ENCODE measurements at places on chromosomes 3 and 15.

- no peak for DNase-seq
Observed at GRCh38 chr3:65478551-65479500, 559.9 kb downstream of the MAGI1 start.

DNA sequence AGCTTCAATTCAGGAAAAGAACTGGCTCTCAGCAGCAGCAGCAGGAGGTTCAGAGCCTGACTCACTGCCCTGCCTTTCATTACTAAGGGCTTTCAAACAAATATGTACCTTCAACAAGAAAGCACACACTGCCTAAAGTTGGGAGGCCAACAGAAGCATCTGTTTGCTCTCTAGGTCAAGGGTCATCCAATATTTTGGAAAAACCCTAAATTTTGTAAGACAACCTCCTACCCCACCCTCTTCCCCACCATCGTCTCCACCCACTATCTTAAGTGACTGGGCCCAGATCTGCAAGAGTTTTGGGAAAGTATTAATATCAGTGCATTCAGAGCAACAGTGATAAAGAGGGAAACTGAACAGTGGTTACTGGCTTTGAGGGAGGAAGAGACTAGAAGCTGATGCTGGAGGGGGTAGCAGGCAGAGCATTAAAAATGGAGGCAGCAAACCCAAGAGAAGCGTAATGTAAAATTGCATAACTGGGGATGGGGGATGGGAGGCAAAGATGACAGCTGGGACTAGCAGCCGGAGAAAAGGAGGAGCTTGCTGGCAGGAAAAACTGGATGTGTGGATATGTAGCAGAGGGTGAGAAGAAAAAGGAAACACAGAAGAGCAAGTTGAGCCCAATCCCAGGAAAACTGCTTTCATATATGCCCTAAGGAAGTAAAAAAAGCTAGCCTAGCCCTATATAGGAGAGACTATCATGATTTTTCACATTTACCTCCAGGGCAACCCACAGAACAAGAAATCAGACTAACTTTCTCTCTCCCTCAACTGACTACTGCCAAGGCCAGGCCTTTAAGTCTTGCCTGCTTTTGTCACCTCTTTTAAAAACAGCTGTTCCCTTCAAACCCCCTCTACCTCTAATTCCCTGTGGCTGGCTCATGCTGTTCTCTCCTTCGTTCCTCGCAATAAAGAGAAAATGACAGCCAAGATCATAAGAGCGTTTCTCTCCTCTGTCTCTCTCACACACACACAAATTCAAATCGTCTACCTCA, 31.4 kb downstream of the NPTN start:
- DNase-seq: no peak

- no peak for DNase-seq
Observed at GRCh38 chr3:43764471-43764870, 73.7 kb downstream of the ABHD5 start.

- no peak for DNase-seq
Observed at GRCh38 chr15:41999290-42000285, 21.3 kb downstream of the PLA2G4E start.

- no peak for DNase-seq
Observed at GRCh38 chr3:54951405-54951804, 23.5 kb upstream of the LRTM1 start.

DNA sequence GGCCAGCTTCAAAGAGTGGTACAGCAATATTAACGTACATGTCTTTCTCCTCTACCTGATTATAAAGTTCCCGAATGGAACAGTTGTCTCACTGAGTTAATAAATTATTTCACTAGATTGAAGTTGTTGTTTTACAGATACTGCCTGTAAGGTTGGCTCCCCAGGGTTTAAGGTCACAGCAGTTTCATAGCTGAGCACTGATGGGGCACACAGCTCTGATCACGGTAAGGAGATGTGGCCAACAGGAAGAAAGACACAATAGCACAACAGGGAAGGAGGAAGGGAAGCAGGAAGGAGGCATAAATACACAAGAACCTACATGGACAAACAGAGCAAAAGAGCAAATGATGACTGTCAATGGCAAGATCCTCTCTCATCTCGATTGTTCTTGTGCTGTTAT, 215.6 kb downstream of the WNT5A start:
- no peak for DNase-seq

GRCh38 chr3:48135552-48136495, 52.4 kb downstream of the CDC25A start:
- DNase-seq: no peak

DNA sequence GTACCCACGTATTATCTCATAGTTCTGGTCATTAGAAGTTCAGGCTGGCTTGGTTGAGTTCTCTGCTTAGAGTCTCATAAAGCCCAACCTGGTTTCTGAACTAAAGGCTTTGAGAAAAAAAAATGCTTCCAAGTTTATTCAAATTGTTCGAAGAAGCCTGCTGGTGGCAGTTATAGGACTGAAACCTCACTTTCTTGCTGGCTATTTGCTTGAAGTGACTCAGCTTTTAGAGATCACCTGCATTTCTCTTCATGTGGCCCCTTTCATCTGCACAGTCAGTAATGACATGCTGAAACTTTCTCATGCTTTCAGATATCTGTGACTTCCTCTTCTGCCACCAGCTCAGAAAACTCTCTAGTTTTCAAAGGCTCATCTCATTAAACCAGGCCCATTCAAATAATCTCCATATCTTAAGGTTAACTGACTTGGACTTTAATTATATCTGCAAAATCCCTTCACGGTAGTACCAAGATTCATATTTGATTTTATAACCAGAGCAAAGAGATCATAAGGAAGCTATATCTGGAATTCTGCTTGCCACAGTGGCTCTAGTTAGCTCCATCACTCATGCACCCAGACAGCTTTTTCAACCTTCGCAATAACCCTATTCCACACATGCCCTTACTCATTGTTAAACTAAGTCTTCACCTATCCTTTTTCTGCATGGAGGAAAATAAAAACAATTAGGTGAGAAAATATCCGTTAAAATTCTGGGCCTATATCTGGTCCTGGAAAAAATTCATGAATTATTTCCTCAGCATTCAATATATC, 433.8 kb upstream of the CBLB start:
- no peak for DNase-seq

DNA sequence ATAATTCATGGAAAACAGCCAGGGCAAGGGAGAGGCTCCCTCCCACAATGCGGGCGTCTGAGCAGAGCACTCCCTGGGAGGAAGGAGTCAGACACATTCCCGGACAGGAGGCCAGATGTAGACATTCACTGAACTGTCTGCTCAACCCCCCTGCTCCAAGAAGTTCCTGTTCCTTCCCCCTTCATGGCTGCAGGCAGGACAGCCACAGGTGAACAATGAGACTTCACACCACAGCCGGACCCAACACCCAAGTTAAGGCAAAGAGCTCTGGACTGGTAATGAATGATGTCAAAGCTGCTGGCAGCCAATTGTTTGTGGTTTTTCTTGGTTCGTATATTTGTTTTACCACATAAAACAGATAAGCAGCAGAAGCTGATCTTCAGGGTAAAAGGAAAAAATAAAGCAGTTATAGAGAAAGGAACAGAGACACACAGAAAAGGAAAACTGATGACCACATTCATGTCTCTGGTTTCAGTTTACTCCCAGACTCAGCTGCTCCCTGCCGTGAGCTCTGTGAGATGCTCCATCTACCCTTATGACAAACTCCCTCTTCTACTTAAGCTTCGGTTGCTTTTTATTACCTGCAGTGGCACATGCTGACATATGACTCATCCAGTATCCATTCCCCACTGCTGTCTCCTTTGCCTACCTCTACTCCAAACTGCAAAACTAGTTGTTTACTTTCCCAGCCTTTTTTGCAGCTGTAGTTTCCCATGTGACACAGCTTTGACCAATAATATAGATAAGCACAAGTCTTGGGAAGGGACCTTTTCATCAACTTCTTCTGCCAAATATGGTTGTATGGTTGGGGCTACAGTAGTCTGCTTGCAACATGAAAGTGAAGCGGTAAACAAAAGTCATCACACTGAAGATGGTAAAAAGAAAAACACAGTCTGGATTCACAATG, 33.1 kb downstream of the DZIP1L start:
- no peak for DNase-seq

- no peak for DNase-seq
Observed at GRCh38 chr15:88275804-88276203, 19.3 kb upstream of the NTRK3 start.

DNA sequence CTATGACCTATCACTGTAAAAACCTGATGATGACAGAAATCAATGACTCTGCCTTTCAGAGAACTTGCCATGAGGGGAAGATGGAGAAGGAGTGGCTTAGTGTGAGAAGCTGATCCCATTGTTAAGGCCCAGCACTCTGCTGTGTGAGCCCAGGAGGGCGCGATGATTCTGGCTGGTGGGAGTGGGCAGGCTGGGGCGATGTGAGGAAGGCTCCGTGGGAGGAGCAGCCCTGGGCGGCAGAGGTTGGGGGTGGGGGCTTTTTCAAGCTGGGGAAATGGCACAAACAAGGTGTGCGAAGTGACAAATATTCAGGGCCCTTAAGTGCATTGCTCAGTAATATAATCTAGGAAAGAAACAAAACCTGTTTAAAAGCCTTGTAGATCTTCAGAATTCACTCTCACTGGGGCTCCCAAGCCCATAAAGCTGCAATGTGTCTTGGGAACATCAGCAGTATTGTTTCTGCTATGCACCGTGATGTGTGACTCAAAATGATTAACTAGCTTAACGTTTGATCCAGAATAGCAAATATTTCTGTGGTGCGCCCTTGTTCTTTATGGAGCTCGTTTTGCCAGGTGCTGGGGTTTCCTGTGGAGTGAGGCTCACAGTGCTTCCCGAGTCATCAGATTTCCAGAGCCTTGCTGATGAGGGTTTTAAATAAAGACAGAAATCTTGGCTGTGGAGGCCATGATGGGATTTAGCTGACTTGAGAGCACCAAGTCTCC, 141.0 kb downstream of the CHDH start:
- DNase-seq: no peak

- DNase-seq: no peak
Observed at GRCh38 chr3:12527757-12528143, 17.5 kb downstream of the MKRN2OS start.

DNA sequence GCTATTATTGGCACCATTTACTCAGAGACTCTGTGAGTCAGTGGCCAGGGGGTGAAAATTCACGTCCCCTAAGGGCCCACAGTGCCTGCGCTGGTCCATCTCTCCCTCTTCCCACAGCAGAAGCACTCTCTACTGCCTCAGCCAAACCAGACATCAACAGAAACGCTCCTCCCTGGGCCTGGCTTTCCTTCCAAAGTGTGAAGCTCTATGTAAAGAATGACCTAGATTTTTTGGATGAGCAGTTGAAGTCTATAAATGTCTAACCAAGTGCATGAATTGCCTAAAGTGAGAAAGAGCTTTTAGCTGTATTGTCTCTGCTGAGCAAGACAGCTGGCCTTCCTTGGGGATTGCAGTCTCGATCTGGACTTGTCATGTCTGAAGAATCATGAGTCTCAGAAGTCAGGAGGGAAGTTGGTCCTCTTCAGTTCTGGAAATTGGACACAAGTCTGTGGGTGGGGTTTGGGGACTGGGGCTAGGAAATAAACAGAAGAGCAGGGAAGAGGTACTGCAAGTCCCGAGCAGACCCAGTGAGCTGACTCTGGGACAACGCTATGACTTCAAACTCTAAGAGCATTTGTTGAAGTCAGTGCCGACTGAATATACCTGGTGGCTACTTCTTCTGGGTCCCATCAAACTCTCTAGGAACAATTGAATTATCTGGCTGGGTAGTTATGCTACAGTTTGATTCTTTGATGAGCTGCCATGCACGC, 29.0 kb downstream of the RASGRP1 start:
- DNase-seq: no peak

GRCh38 chr15:100559330-100559729, 30.6 kb upstream of the CERS3 start:
- DNase-seq: no peak

- no peak for DNase-seq
Observed at GRCh38 chr15:93671387-93671943, 559.9 kb upstream of the MCTP2 start.

- DNase-seq: no peak
Observed at GRCh38 chr3:178971614-178972013, 100.0 kb downstream of the ZMAT3 start.

DNA sequence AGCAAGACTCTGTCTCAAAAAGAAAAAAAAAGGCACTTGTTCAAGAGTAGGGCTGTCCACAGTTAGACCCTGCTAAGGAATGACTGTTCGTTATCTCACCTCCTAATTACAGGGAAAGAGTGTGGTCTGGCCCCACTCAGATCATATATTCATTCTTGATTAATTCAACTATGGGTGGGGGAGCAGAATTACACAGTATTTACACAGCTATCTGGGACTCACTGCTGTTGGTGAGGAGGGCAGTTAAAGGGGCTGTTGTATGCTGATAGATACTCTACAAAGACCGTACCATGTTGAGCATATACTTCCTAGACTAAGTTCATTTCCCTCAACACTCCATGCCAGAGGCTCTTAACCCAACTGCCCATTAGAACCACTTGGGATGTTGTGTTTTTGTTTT, 3.8 kb upstream of the ZNF620 start:
- no peak for DNase-seq

- no peak for DNase-seq
Observed at GRCh38 chr15:101407439-101407838, 82.1 kb downstream of the PCSK6 start.

GRCh38 chr3:73542136-73542535, 82.6 kb downstream of the PDZRN3 start:
- DNase-seq: no peak

GRCh38 chr3:63096248-63097058, 181.7 kb upstream of the SYNPR start:
- DNase-seq: no peak

GRCh38 chr3:116444115-116444747, 1.1 kb downstream of the LSAMP start:
- no peak for DNase-seq

DNA sequence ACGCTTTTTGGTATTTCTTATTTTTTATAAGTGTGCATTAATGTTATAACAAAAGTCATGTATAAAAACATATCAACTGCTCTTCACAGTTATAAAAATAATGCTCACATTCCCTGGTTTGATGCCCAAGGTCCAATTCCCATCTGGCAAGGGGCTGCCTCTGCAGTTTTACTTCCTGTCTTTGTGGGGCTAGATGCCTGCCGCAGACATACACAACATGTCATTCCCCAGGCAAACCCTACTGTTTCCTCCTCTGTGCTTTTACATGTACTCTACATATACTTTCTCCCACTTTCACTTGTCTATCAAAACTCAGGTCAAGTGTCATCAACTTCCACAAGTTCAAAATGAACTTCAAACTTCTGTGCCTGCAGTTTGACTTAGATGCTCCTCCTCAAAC, 60.5 kb upstream of the ETV5 start:
- DNase-seq: no peak
